Mesothelial cell of epicardium (in vitro differentiated cells): ENCODE measurements at places on chromosomes 7 and 10. TPM values are rescaled to one million over a fixed set of nuclear protein-coding genes. Genes with fewer than 3 reads are reported as not detected.

The ASB4 gene
- total RNA-seq = 0.07 to 0.29 TPM (median 0.09 TPM) in 3 replicates

The ATOH7 gene
- total RNA-seq = 0.18 to 0.70 TPM (median 0.38 TPM) in 3 replicates

The LBX1 gene
- not detected in 3 replicates for total RNA-seq

DNA sequence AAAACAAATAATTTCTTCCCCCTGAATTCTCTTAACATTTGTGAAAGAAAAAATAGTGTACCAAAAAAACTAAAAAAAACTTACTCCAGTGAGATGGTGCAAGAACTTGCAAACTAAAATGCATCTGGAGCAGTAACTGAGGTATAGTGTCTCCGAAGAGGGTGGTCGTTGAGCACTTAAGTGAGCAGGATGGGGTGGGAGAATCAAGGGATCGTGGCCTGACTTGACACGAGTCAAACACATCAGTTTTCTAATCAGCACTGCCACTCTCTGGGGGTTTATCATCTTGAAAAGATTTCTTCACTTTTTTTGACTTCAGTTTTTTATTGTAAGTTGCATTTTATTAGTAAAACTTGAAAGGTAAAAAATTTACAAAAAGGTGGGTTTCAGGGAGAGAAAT lies 2.5 kb downstream of the ZNF273 start:
- H3K27ac ChIP-seq = no peak overlapping the region
- no peak for DNase-seq
- peak overlapping the region; percentile 36 for H3K4me3 ChIP-seq
- H3K36me3 ChIP-seq = peaks cover 8% of the 10 kb centered on the region

DNA sequence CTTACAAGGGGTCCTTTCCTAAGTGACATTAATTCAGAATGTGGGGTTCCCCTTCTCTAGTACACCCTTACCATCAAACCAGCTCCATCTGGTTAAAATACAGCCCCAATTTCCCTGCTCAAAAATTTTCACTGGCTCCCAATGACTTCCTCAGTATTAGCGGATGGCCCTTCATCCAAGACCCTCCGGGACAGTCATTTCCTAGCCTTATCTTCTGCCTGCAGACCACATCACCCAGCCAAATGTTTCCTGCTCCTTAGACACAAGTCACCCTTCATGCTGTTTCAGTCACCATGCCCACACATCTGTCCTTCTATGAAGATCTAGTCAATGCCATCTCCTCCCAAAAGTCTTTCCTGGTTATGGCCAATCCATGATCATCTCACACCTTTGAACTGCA lies 45.2 kb downstream of the PARD3 start:
- H3K27ac ChIP-seq = no peak overlapping the region
- no peak for DNase-seq
- no peaks in the 10 kb centered on the region for H3K27me3 ChIP-seq

DNA sequence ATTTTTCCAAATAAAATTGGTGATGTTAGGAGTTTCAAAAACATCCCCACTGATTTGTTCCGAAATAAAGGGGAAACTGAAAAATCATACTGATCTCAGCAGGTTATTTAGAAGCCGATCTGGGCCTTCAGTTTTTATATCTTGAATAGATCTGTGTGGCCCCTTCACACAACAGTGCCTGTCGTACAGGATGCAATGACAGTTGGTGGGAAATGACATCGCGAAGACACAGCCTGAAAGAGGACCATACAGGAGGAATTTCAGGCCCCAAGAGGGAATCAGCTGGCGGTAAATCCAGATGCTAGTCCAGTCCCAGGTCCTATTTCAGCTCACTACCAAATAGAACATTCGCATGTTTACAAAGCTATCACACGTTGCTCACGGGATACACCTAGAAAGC lies 3.0 kb downstream of the H2BK1 start:
- DNase-seq = no peak
- peaks cover 9% of the 10 kb centered on the region for H3K4me1 ChIP-seq
- no peaks in the 10 kb centered on the region for H3K36me3 ChIP-seq
- peaks cover 45% of the 10 kb centered on the region for H3K27me3 ChIP-seq
- no peak overlapping the region for H3K4me3 ChIP-seq
